Activated CD4-positive, alpha-beta T cell treated with anti-CD3 and anti-CD28 coated beads, Interleukin-2, amount 10 ng/mL, durations not matched to agents 24 days and 14 days (primary cell): ENCODE measurements at places on chromosomes 5 and 9. TPM values are rescaled to one million over a fixed set of nuclear protein-coding genes. Genes with fewer than 3 reads are reported as not detected.

- no peak for DNase-seq
Observed at GRCh38 chr9:2749485-2749884, 32.2 kb downstream of the KCNV2 start.

DNA sequence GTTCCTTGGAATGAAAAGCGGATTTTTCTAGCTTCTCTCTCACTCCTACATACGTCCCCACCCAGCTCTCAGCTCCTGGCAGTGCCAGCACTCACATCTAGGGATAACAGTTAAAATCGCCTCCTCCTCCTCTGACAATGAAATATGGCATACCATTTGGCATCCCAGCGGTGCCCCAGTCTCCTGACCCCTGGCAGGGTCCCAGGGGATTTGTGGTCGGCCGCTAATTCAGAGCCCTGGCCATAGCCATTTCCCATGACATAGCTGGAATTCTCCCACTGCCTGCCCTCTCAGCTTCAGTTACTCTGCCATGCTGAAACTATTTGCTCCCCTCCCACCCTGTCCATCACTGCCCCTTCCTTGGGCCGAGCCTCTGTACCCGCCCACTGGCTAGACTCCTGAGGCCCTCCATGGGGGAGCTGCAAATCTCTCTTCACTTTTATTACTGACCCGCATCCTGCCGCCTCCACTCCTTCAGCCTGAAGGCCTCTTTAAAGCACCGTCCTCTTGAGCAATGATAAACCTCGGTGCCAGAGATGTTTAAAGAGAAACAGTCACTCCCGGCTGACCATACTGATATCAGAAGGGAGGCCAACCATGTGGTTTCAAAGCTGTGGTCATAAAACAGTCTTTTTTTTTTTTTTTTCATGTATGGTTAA is 139.8 kb downstream of the SLIT3 start:
- no peak for DNase-seq

DNA sequence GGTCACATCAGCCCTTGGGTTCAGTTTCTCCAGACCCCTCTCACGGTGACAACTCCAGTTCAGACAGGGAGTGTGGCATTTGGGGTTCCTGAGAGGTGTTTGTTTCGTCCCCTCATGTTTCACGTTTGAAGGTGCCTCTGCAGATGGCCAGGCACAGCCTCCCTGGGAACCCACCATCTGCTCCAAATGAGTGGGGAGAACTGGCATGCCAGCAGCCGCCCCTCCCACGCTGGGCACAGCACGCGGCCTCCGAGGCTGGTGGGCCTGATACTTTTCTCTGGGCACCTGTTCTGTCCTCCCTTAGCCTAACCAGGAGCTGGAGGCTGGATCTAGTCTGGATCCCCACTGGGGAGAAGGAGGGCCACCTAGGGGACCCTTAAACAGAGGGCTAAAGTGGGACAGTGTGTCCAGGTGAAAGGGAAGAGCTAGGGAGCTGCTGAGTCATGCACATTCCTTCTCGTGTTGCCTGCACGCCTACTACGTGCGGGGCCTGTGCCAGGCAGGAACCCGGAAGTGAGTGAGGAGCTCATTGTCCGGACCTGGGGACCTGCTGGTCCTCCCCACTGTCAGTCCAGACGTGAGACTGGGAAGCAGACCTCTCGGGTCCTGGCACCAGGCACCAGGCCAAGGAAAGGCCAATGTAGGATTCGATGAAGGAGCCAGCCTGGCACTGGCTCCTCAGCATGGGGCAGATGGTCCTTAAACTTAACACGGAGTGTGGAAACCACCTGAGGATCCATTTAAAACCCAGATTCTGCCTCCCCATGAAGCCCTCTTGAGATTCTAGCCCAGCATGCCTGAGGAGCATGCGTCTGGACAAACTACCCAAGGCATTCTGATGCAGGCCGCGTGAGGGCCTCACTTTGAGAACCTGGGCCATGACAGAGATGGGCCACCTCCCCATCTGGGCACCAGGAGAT is 11.7 kb downstream of the DNM1 start:
- no peak for DNase-seq

The LAMC3 gene
- 0.07 and 0.09 TPM in 2 replicates for total RNA-seq

- no peak for DNase-seq
Observed at GRCh38 chr5:145976431-145977155, 40.2 kb downstream of the SH3RF2 start.
